ENCODE measurements at places on chromosomes 16 and 17.
A peak's percentile ranks its signal among the peaks of the same experiment; 100 is the strongest.

DNA sequence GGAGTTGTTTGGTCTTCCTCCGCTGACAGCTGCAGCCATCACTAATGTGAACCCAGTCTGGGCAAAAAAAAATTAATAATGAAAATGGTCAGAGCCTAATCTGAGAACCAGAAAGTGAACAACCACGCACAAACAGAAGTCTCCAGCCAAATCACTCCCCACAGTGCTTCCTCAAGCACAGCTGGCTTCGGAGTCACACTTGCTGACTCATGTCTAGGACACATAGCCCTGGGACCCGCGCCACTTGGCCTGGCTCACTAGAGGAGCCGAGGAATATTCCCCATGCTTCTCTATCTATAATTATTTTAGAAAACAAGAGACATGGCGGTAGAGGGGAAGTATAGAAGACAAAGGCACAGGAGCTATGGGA is 109.1 kb downstream of the ZFHX3 start:
- DNase-seq = no peak

- no peak for DNase-seq
Measured at GRCh38 chr17:50668025-50668837, 33.5 kb downstream of the ABCC3 start.

GRCh38 chr17:61007980-61008379 is 330.3 kb downstream of the BCAS3 start:
- DNase-seq = no peak

DNA sequence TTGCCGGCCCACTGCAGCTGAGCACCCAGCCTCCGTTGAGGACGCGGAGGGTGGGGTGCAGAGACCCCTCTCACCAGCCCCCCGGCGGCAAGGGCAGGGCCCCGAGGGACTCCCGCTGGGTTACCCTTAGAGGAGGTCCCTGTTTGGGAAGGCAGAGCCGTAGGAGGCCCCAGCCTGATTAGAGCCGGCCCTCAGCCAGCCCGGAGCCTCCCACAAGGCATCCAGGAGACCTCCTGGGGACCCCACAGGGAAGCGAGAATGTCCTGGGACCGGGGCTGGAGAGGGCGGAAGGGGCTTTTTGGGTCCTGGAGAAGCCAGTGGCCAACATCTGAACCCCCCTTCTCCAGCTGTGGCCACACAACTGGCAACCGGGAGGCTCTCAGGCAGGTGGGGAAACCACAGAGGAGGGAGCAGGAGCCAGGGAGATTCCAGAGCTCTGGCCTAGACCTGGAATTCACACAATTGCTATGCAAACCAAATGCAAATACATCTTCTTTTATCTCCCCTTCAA is 21.7 kb upstream of the SP6 start:
- no peak for DNase-seq

DNA sequence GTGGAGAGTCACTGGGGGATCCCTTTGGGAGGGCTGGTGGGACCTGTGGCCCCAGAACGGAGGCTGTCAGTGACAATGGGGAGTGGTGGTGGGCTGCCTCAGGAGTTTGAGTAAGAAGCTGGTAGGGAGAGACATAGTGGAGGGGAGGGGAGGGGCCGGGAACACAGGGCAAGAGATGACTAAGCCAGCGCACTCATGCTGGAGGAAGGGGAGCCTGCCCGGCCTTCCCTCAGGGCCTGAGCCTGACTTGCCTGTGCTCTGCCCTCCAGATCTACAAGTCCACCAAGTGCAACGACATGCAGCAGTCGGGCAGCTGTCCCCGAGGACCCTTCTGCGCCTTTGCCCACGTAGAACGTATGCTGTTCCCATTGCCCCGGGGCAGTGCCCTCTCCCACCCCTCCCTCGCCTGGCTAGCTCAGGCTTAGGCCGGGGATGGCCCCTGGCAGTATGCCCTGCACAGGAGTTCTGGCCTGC is 29.3 kb downstream of the UNC13D start:
- no peak for DNase-seq

DNA sequence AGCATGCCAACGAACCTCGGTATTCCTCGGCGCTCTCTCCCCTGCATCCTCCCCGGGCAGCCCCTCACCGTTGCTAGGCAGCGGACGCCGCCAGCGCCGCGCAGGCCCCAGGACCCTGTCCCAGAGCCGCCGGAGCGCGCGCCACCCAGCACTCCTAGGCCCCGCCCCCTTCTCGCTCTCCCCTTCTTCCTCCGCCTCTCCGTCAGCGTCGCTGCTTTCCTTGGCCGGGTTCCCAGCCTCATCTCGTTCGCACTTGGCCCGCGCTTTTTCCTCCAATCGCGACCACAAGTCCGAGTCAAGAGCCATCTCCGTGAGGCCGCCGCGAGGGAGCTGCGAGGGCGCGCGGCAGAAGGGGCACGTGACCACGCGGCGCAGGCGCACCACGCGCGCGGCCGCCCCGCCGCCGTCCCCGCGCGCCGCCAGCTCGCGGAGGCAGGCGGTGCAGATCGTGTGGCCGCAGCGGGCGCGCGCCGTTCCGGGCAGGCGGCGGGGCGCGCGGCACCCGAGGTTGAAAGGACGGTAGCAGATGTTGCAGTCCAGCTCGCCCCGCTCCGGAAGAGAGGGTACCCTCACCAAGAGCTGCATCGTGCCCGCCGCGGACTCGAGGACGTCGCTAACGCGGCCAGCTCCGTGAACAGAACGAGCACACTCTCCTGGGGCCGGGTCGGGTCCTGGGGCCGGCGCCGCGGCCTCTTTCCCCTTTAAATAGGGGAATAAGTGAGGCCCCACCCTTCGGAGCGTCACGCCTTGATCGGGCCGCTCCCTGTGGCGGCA is at the start of gene RNF227:
RNF227 (minus strand) TSS at position 679 of the 774 bp plus-strand sequence; CDS start at position 585, 94 bp downstream.
- DNase-seq = peak; percentile 85

- no peak for DNase-seq
Measured at GRCh38 chr16:89007371-89008249, 30.6 kb upstream of the CBFA2T3 start.

DNA sequence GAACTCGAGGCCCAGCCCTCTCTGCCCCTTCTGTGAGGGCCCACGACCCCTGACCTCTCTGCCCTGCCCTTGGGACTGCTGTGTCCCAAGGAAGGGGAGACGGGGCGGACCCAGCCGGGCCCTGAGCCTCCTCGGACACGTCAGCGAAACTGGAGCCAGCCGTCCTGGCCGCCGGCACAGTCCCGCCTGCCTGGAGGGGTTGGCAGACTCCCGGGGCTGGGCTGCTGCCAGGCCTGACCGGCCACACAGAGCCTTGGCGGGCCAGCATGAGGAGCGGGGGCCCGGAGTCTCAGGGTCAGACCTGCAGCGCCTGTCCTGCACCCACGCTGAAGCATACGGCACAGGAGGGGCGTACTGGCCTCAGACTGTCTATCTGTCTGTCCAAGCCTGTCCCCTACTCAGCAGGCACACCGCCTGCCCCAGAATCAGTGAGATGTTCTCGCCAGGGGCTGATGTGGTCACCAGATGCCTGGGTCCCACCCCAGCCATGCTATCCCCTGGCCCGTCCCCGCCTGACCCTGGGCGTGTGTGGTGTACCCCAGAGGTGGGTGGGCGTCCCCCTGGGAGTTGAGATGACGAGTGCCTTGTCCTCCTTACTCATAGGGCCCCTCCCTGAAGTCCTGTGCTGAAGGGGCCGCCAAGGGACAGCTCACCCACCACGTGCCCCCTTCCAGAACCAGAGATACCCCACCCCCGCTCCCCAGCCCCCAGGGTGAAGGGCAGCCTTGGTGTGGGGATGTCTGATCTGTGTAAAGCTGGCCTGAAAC is 4.7 kb downstream of the VASN start:
- DNase-seq = no peak

DNA sequence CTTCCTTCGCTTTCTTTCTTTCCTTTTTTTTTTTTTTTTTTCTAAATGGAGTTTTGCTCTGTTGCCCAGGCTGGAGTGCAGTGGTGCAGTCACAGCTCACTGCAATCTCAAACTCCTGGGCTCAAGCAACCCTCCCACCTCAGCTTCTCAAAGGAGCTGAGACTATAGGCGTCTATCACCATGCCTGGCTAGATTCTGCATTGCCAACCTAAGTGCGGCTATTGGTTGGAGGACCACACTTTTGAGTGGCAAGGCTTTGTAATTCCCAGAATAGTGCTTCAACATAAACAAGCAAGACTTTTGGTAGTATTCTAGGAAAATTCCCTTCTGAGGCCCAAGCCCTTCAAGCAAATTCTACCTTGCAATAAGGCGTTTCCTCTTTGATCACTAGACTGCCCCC is 107.8 kb downstream of the YPEL2 start:
- DNase-seq = no peak
